Right lobe of liver (tissue), 6 donors: ENCODE measurements at places on chromosomes 13 and 19.

- no peak for DNase-seq
These were observed 17.7 kb downstream of the STK24 start for GRCh38 chr13:98559169-98559568.

GRCh38 chr13:32911506-32911905 lies 104.7 kb upstream of the KL start:
- DNase-seq, result no peak

DNA sequence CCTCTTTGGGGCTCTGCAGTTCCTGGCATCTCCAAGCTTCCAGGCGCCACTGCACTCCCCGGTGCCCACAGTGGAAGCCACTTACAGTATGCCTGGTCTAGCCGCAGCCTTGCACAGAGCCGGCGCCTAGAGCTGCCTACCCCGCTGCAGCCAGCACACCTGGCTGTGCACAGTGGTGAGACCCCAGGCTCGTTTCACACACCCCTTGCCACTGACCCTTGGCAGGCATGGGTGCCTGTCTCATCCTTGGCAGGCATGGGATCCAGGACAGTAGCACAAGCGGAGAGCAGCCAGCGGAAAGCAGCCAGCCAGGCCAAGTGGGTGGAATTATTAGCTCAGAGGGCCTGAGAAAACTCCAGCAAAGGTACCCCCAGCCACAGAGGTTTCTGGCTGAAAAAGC lies 86.0 kb downstream of the SERP2 start:
- DNase-seq, result no peak

GRCh38 chr13:38045278-38046048 lies 175.9 kb upstream of the TRPC4 start:
- DNase-seq, result no peak

DNA sequence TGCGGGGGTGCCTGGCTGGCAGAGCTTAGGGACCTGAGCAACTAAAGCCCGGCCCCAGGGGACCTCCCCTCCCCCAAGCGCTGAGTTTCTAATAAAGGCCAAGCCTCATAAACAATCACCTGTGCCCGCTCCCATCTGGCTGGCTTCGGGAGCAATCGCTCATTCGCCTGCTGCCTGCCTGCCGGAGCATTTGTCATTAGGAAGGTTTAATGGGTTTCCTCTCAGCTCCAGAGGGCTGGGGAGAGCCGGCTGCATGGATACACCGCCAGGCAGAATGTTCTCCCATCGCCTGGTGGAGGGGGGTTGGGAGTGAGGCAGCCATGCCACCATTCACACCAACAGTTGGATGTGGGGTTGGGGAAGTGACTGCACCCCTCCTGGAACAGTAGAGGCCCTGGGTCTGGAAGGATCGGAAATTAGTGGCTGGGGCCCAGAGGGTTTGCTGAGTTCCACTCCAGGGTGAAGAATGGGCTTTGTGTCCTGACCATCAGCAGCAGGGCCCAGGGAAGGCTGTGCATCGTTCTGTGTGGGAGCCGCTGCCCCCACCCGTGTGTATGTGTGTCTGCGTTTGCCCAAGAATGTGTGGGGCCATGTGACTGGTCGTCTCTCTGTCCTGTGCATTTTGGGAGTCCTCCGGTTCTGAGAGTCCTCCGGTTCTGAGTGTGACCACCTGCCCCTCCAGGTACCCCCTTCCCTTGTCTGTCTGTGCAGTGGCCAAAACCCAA lies 15.3 kb downstream of the PIN1 start:
- no peak for DNase-seq

DNA sequence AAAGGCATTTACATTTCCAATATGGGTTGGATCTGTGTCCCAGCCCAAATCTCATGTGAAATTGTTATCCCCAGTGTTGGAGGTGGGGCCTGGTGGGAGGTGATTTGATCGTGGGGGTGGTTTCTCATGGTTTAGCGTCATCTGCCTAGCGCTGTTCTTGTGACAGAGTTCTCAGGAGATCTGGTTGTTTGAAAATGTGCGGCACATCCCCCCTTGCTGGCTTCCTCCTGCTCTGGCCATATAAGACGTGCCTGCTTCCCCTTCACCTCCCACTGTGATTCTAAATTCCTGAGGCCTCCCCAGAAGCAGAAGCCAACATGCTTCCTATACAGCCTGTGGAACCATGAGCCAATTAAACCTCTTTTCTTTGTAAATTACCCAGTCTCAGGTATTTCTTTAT lies 126.2 kb upstream of the FNDC3A start:
- no peak for DNase-seq

GRCh38 chr19:13831537-13832467 lies 36.6 kb downstream of the ZSWIM4 start:
- no peak for DNase-seq
